ENCODE measurements at places on chromosomes 7 and 10.

- DNase-seq = no peak
Measured at GRCh38 chr7:37142958-37143357, 305.7 kb downstream of the ELMO1 start.

- no peak for DNase-seq
Measured at GRCh38 chr7:45511721-45512597, 62.2 kb upstream of the ADCY1 start.

- no peak for DNase-seq
Measured at GRCh38 chr10:114684084-114684821, 26.2 kb upstream of the ABLIM1 start.

GRCh38 chr7:155220903-155221302 lies 76.8 kb upstream of the INSIG1 start:
- DNase-seq = no peak

DNA sequence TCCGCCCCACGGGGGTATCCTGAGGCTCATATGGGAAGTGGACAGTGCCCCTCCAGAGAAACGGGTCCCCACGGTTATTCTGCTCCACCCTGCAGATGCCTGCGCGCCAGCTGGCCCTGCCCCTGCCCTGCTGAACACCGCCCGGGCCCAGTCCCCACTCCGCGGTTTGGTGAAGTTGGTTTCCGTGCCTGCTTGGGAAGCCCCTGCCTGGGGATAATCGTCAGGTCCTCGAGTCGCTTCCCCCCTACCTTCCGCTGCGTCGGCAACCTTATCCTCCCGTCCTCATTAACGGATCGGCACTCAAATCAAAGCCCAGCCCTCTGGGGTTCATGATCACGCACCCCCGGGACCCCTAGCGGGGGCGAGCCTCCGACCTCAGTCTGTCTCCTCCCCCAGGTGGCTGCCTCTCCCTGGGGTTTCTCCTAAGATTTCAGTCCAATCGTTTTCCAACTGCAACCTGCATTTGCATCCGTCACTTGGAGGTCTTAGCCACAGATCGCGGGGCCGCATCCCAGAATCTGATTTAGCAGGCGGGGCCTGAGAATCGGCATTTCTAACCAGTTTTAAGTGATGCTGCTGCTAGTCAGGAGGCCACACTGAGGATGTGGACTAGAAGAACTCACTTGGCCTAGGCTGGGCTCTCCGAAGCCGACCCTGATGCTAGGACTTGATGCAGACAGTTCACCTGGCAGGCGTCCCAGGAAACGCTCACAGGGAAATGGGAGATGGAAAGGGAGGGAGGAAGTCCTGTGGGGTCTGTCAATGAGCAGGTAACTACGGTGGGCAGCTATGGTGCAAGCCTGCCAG lies 27.6 kb downstream of the WDR86 start:
- DNase-seq = no peak

DNA sequence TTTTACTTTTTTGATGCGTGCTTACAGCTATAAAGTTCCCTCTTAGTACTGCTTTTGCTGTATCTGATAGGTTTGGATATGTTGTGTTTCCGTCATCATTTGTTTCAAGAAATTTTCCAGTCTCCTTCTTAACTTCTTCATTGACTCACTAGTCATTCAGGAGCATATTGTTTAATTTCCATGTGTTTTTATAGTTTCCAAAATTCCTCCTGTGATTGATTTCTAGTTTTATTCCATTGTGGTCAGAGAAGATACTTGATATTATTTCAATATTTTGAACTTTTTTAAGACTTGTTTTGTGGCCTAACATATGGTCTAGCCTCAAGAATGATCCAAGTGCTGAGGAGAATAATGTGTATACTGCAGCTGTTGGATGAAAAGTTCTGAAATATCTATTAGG lies 75.5 kb upstream of the CREB5 start:
- no peak for DNase-seq

GRCh38 chr10:27724287-27724686 lies 21.3 kb downstream of the MKX start:
- no peak for DNase-seq

DNA sequence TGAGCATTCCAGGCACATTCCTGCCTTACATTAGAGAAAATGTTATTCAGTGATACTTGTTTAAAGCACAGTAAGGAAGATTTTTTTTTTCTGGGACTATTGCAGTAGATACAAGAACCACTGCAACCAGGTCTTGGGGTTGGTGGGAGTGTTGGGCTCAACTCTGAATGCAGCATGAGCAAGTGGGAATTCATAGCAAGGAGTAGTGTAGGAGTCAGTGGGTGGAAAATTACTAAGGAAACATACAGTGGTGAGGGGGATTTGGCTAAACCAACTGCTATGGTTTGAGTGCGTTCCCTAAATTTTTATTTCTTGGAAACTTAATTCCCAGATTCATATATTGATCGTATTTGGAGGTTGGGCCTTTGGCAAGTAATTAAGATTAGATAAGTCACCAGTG lies 22.4 kb downstream of the WAC start:
- no peak for DNase-seq

- DNase-seq = no peak
Measured at GRCh38 chr10:32955299-32955772, 2.7 kb downstream of the ITGB1 start.

- no peak for DNase-seq
Measured at GRCh38 chr10:129046962-129047361, 420.1 kb upstream of the MGMT start.

- no peak for DNase-seq
Measured at GRCh38 chr7:3592401-3593134, 291.5 kb downstream of the SDK1 start.

DNA sequence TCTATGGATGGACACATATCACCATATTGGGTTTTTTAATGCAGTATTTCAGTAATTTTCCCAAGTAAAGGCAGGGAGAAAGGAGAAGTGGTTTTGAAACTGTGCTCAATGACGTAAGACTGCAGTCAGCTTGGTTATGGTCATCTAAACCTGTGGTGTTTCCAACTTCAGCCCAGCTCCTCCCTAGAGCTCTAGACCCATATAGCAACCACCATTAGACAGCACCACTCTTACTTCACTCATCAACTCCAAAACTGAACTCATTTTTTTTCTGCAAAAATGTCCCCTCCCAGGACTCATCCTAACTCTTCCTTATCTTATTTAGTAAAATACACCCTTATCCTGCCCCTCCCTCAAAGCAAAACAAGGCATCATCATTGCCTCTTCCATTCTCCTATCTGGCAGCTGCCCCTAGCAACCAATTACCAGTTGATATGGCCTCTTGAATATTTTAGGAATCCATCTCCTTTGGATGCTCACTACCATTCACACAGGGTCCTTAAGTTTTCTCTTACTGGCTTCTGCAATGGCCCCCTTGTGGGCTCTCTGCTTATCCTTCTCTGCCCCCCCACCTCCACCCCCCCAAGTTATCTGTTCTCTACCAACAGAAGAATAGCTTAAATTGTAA lies 1.5 kb upstream of the RALA start:
- DNase-seq = no peak

GRCh38 chr7:44216019-44216418 lies 15.2 kb downstream of the YKT6 start:
- no peak for DNase-seq

- DNase-seq = no peak
Measured at GRCh38 chr10:112955582-112956421, 5.8 kb downstream of the TCF7L2 start.
